Vein endothelial cell (primary cell): ENCODE measurements at places on chromosomes 13 and 19. TPM values are rescaled to one million over a fixed set of nuclear protein-coding genes. Genes with fewer than 3 reads are reported as not detected.

CASP14 gene
- total RNA-seq: not detected in 2 replicates

KXD1 gene
- total RNA-seq: 123 and 137 TPM in 2 replicates

TRMT1 gene
- 35.1 and 43.1 TPM in 2 replicates for total RNA-seq

ZNF433 gene
- 0.98 and 1.8 TPM in 2 replicates for total RNA-seq

SIGLEC9 gene
- total RNA-seq: not detected in 2 replicates

WDR62 gene
- total RNA-seq: 5.2 and 6.5 TPM in 2 replicates

ZNF432 gene
- total RNA-seq: 4.9 and 5.7 TPM in 2 replicates

SIGLECL1 gene
- not detected in 2 replicates for total RNA-seq

GPR18 gene
- total RNA-seq: not detected in 2 replicates

PSG6 gene
- under 0.01 TPM in 1 of 2 replicates, not detected in the other for total RNA-seq

CACNA1A gene
- total RNA-seq: 0.48 and 0.65 TPM in 2 replicates

SSC5D gene
- 0.33 and 0.57 TPM in 2 replicates for total RNA-seq
